ENCODE measurements at places on chromosomes 7 and 10.
A peak's percentile ranks its signal among the peaks of the same experiment; 100 is the strongest.

DNA sequence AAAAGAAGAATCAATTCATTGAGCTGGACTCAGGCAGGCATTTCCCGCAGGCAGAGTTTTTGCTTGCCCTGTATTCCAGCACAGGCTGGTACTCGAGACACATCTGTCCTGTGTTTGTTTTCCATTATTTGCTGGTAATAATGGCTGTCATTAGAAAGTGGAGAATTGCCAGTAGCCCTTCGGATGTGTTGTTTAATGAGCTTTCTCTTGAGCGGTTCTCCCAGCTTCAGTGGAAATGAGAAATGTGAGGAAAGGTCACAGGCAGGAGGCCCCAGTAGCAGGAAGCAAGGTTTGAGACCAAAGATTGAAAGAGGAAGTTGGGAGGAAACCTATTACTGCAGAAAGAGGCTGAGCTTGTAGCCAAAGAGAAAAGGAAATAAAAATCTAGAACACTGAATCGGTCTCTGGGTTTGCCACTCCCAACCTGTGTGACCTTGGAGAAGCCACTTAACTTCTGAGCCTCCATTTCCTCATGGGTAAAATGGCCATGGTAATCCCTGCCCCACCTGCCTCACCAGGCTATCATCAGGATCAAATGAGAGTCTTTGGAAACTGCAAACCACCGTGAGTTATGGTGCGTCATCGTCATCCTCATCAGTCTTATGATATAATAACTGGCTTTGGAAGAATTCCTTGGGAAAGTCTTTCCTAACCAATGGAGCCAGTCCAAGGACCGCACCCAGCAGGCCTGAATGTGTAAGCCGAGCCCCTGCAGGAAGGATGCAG lies 67.7 kb downstream of the TACR2 start:
- DNase-seq, result no peak

GRCh38 chr10:82591421-82591820 lies 716.4 kb downstream of the NRG3 start:
- no peak for DNase-seq

GRCh38 chr7:147406521-147407135 lies 1183.9 kb upstream of the C7orf33 start:
- DNase-seq, result no peak

GRCh38 chr10:69180525-69181204 lies 631 bp downstream of the SUPV3L1 start:
- peak; percentile 57 for DNase-seq

DNA sequence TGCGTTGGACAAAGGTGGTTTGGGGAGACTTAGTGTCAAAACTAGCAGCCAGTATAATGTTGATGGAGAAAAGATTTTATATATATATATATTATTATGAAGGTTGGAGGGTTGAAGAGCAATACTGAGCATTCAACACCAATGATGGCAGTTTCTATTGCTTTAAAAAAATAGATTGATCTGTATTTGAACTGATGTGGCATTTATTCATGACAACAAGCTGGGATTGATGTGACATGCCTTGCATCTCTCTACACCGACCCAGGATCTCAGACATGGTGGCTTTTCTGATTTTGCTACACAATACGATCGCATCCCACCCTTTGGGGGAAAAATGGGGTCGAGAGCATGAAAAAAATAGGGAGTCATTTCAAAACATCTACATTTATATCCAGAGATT lies 175.4 kb downstream of the POU6F2 start:
- no peak for DNase-seq

GRCh38 chr7:17359610-17360009 lies 61.2 kb downstream of the AHR start:
- DNase-seq, result no peak

- DNase-seq, result no peak
These were observed 222.3 kb downstream of the SUGCT start for GRCh38 chr7:40356871-40357709.

GRCh38 chr7:47394751-47395252 lies 187.1 kb downstream of the TNS3 start:
- DNase-seq, result no peak

DNA sequence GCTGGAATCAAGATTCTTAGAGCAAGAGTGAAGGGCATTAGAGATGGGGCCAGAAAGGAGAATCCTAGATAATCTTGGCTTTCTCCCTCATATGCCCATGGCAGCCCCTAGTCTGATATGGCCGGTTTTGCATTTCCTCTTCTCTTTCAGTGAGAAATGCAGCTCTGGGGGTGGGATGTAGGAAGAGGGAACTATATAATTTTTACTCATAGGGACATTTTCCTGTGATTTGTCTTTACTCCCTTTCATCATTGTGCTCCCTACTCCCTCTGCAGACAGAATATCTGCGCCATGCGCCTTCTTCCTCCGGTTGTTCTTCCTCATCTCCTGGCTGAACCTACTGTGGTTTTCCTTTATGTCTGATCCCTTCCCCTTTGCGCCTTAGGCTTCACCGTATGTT lies 16.8 kb upstream of the CHCHD1 start:
- no peak for DNase-seq
